ENCODE measurements at places on chromosomes 3 and 15.
A peak's percentile ranks its signal among the peaks of the same experiment; 100 is the strongest.

DNA sequence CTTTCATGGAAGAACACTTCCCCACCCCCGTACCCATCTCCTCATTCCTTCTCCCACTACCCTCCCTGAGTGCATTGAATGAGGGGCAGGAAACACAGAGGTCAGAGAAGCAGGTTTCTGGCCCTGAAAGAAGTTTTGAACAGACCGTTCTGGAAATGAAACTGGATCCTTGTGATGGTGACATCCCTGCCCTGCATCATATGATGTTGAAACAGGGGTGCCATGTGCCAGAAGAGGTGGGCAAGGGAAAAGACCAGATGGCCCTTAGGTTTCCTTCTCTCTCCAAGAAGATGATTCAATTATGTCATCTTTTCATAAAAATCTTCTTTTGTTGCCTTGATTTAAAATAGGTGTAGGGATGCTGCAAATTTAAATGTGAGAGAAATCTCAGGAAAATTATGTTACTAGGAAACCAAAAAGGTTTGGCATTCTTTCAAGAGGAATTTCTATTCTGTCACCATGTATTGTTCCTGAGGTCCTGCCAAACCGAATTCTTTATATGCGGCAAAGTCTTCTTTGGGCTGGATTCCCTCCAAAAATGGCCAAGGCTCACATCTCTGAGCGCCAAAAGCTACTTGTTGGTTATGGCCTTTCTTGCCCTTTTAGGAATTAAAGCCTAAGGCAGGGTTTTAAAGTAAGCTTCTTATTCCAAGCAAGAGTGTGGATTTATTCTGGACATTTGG is 19.9 kb upstream of the TNFAIP8L3 start:
- DNase-seq, result peak; percentile 22

DNA sequence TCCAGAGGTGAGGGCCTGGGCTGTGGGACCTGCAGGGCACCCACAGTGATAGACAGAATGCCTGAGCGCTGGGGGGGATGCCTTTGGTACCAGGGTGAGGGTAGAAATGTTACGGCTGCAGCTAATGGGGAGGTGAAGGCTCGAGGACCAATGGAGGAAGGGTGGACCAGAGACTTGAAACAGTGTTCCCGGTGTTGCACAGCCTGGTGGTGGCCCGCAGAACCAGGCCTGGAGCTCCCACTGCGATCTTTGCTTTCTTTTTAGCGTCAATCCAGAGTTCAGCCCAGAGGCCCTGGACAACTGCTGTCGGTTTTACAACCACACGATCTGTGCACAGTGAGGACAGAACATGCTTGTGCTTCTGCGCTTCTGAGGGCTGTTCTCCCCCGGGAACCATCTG is 36.8 kb upstream of the PDE8A start:
- DNase-seq, result no peak

- no peak for DNase-seq
These were observed 241.7 kb upstream of the ICE2 start for GRCh38 chr15:60720493-60721256.

DNA sequence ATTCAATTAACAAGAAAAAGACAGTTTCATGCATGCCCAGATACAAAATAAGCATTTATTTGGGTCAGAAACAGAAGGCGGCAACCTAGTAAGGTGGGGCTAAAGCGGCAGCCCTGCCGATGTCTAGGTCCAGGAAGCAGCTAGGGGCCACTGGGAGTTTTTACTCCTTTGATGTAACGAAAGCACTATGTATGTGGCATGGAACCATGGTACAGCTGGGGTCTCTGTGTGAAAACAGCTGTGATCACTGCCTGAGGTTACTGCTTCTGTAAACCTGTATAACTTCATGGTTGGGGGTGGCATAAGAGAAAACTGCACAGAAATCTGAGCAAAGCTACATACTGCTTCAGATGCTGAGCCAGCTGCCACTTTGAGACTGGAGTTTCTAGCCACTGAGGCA is 119.5 kb downstream of the ZNF280D start:
- no peak for DNase-seq

GRCh38 chr3:48406443-48407431 is 23.1 kb downstream of the PLXNB1 start:
- DNase-seq, result no peak

GRCh38 chr3:20537234-20537633 is 351.2 kb upstream of the SGO1 start:
- DNase-seq, result no peak

DNA sequence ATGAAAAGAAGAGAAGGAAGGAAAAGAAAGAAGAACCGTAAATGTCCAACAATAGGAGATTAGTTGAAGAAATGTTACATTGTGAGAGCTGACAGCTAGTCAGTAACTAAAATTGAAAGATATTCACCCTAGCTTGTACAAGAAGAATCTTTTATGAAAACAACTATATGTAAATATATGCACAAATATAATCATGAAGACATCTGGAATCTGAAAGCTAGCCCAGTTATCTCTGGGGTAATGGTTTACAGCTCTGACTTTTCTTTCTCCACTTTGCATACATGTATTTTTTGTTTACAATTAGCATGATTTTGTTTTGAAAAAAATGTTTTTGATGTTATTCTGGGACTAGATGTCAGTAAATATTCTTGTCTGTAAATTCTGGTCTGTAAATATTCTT is 37.1 kb upstream of the ADAMTSL3 start:
- no peak for DNase-seq

GRCh38 chr3:37283011-37283410 is 108.6 kb upstream of the LRRFIP2 start:
- no peak for DNase-seq

GRCh38 chr3:11276901-11277300 is 4.7 kb downstream of the ATG7 start:
- DNase-seq, result no peak

- DNase-seq, result no peak
These were observed 3.4 kb upstream of the CTNNB1 start for GRCh38 chr3:41195946-41196345.

DNA sequence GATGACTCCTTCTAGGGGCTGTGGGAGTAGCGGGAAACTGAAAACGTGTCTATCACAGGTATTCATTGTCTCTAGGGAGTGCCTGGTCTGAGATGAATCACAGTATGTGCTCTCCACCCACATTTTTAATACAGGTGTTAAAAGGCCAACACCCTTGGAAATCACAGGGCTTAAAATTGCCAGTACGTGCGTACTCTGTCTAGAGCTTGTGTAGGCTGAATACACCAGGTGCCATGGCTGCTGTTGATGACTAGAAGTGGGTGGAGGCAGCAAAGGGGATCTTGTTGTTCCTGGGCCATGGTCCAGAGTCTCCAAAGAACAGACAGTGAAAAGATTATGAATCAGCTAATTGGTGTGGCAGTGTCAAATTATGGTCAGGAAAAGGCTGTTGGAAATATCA is 35.1 kb upstream of the P3H2 start:
- DNase-seq, result no peak

DNA sequence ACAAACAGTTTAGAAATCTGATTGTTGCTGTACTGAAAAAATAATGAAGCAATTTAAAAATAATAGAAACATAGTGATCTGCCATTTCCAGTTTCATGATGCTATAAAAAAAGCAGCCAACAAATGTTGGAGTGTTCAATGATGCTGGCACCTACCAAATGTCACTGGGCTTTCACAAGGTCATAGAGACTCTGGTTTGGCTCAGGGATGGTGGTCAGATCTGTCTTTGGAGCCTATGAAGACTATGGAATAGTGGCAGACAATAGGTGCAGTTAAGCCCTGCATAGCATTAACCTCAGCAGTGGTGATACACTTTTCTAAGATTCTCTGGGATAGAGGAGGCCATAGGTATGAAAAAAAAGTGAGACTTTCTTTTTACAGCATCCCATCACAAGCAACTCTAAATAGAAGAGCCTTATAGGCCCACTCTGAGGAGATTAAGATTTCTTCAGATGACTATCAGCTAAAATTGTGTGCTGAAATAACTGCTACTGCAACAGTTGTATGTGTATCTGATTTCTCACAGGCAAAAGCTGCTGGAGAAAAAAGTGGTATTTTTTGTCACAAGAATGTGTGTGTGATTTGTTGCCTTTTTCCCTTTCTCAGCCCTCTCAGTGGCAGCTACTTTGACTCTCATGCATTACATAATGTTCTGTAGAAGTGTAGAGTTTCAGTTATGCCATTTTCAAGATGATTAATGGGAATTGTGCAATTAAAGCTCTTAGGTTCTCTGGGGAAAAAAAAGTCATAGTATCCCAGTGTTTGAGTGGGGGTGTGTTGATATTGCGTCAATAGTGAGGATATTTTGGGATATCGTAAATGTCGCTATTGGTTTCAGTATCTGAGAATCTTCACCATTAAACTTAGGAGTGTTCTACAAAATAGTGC is 137.4 kb downstream of the MBNL1 start:
- DNase-seq, result peak; percentile 74

GRCh38 chr3:160739079-160739478 is 17.0 kb upstream of the PPM1L start:
- DNase-seq, result no peak

GRCh38 chr3:117748131-117748530 is 1038.6 kb downstream of the TUSC7 start:
- DNase-seq, result no peak

DNA sequence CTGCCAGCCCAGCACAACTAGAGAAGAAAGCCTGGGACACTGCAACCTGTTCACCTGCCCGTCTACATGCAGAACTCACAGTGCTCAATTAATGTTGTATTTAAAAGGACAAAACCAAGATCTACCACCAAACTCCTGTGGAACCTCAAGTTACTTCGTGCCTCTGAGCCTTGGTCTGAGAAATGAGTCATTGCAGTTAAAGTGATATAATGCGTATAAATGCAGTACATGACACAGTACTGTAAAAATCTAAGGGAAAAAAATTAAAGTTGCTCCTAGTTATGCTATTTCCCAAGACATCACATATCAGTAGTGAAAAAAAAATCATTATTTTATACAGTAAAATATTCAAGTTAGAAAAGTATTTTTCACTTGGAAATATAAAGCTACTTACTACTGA is 138.9 kb downstream of the ZIC4 start:
- no peak for DNase-seq

- no peak for DNase-seq
These were observed 17.7 kb downstream of the GOLGA8S start for GRCh38 chr15:23372284-23372683.

DNA sequence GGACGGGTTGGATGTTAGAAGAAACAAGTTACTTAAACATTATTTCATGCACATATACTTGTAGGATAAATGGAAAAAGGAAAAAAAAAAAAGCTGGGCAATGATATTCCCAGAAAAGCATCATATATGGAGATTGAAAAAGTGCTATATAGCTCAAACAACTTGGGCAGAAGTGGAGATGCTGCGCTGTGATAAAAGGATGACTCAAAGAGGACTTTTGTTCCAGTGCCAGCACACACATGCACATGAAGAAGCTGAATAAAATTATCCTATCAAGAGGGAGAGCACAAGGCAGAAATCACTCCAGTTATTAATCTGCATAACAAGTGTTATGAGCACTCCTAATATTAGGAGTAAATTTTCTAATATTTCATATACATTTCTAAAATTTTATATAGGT is 30.9 kb downstream of the FRMD4B start:
- peak; percentile 33 for DNase-seq

DNA sequence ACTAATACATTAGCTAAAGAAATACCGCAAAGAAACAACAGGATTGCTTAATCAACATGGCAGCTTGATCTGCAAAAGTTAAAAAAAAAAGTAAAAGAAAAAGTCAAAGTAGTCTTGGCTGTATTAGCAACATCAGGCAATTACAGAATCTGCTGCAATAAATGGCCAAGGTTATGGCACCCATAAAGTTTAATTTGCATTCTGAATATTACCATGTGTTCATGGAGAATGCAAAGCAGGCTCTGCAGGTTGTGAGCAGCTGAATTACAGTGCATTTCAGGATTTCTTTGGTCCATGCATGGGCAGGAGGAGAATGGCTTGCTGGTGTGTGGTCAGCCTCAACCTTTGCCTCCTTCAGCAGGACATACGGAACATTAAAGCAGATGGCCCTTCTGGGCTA is 199.1 kb upstream of the AZI2 start:
- no peak for DNase-seq

GRCh38 chr3:55904716-55905115 is 417.6 kb upstream of the WNT5A start:
- no peak for DNase-seq

GRCh38 chr15:21267671-21268395 is 172.5 kb downstream of the POTEB3 start:
- no peak for DNase-seq

GRCh38 chr3:14216257-14217048 is 37.8 kb downstream of the LSM3 start:
- no peak for DNase-seq

- DNase-seq, result no peak
These were observed 75.9 kb upstream of the NDN start for GRCh38 chr15:23763021-23763420.

GRCh38 chr3:20194793-20195460 is 8.9 kb upstream of the SGO1 start:
- DNase-seq, result no peak

DNA sequence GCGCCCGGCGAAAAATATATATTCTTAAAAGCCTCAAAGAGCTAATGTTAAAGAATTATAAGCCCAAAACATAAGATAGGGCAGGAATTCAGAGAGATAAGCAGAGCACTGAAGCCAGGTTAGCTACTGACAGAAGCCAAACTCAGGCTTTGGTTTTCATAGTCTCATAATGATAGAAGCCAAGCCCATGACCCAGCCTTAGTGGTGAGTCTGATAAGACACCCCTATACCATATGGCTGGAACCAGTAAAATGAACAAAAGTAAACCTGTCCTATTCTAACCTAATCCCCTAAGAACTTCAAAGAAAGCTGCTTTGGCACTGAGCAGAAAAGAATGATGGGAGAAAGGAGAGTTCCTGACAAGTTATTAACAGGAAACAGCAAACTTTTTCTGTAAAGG is 25.9 kb downstream of the MYO9A start:
- no peak for DNase-seq

Measured in AG20443 (cell line).